ENCODE measurements at places on chromosomes 1 and 21.
A peak's percentile ranks its signal among the peaks of the same experiment; 100 is the strongest.

- DNase-seq = peak; percentile 61
These were observed 26.2 kb upstream of the SPATA6 start for GRCh38 chr1:48498096-48498791.

DNA sequence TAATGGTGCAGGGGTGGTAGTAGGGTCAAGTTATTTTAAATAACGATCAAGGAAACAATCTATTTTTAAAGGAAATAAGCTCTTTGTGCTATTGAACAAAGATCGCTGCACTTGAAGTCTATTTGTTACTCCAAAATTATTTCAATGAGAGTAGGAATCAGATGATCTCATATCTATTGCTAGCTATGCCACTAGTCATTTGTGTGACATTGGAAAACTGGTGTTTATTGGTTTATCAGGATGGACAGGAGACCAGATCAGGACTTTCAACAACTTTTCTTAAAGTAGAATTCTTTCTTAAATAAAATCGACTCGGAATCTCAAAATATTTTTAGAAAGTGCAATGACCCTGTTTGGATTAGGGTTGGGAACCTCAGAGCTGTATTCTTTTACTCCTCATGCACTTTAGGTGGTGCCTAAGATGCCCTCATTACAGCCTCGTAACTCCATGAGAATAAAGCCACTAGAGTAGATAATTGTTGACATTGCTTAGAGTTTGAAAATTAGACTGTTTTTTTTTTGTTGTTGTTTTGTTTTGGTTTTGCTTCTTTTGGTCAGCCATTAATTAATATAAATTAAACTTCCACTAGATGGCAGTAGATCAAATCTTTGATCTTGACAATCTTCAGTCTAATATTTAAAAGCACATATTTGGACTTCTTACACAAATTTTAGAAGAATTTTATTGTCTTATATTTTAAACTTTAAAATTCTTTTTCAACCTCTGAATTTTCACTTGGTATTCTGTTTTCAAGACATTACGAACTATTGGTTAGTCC is 352.4 kb downstream of the USP25 start:
- DNase-seq = no peak

DNA sequence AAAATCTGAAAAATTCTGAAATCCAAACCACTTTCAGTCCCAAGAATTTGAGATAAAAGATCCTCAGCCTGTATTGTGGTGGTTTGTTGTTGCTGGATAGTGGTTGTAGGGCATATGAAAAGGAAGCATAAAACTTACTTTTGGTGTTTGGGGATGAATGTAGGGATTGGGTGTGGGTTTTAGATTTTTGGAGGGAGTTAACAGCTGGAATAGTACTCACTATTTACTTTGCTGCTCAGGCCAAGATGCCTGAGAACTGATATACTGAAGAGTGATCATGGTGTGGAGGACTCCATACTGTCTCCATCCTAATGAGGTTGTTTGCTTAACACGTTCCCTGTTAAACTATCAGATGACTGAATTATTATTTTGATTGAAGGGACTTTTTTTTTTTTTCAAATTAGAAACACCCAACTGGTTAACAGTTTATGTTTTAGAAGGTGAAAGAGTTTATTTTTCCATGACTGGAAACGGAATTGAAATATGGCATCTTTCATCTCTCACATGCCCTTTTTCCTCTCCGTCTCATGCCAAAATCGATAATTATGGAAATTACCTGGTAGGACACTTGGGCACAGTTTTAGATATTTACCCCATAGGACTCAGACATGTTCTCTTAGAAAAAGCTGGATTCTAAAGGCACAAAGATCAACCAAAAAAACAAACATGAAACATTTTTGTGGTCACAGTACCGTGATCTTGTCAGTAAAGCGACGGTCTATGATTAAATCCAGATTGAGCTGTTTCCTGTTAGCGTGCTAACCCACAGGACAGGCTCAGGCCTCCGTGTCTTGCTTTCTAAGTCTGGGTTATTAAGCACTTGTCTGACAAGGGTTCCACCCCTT is 37.3 kb downstream of the RGL1 start:
- no peak for DNase-seq

DNA sequence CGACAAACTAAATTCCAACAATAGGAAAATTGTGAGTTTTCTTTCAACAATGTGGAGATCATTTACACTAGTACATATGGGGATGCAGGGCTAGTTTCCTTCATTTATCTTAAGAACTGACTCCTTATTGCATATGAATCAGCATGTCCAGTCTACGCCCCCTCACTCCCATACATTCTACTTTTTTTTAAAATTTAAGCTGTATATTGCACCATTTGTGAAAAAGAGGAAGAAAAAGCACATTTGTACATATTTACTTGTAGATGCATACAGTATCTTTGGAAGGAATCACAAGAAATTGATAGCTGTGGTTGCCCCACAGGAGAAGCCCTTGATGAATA is 15.9 kb downstream of the VPS26C start:
- DNase-seq = no peak

DNA sequence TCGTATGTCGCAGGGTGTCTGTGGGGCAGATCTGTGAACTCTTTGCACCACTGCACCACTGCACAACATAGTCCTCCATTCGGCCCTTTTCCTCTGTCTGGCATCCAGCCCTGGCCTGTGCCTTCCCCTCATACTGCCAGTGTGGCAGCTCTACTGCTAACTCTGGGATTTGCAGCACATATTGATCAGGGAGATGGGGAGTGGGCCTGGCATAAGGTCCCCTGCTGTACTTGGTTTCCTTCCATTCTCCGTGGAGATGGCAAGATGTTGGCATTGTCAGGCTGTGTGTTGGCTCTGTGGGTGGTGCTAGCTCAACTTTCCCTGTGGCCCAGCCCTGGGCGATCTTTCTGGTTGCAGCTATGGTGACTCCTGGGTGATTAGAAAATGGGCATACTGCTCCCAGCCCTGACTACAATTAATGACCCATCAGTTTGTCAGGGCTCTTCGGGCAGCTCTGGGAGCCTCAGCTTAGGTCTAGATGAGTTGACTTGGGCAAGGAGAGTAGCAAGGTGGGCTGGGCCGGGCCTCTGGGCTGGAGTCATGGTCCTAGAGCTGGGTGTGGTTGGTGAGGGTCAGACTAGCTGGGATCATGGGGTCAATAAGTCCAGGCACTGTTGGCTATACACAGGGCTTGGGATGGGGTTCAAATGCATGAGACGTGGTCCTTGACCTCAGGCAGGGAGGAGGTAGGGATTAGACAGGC is 11.4 kb downstream of the PTPRU start:
- no peak for DNase-seq

DNA sequence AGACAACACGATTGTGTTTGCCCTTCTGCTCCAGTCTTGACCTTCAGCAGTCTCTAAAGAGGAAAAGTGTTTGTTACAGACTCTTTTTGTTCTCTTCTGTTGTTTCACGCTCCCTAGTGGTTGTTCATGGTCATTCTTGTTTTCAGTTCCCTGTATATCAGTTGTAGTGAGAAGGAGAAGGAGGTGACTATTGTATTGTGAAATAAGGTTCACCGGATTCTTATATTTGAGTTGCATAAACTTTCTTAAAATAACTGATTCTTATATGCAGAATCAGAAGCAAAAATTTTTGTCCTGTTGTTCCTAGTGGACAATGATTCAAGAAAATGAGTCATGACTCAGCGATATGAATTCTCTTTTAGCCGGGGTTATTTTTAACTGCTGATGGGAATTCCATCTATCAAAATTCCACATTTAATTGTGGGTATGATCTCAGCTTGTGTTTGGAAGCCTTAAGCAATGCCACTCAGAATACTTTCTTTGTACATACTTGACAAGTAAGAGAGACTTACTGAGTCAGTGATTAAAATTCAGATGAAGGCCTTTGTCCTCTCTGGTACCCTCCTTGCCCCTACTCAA is 152.2 kb downstream of the CLEC20A start:
- no peak for DNase-seq

DNA sequence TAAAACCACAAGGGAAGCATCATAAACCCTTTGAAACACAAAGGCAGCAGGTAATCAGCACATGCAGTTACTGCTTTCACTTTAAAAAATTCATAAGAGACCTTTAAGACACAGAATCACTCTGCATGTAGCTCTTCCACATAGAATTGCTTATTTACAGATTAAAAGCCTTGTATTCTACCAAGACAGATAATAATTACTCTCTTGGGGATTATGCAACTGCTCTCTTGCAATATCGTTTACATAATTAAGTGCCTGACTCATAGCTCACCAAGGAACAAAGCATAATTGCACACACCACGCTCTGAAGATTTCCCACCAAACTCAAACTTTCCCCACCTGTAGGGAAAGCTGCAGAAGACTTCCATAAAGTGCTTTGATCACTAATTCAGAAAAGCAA is 87.9 kb downstream of the VAV3 start:
- DNase-seq = no peak
